ENCODE measurements at places on chromosomes 13 and 19. TPM values are rescaled to one million over a fixed set of nuclear protein-coding genes. Genes with fewer than 3 reads are reported as not detected.
A peak's percentile ranks its signal among the peaks of the same experiment; 100 is the strongest.

Gene RASIP1
- total RNA-seq: 25.8 TPM

Gene LRRC8E
- total RNA-seq: 2.5 TPM

- no peaks in the 10 kb centered on the region for H3K27me3 ChIP-seq
- H3K27ac ChIP-seq: peak overlapping the region; percentile 96
- H3K4me1 ChIP-seq: peaks cover 19% of the 10 kb centered on the region
- H3K4me3 ChIP-seq: peak overlapping the region; percentile 75
- DNase-seq: peak; percentile 55
Observed at GRCh38 chr19:34733266-34733745, 737 bp upstream of the ZNF181 start.

DNA sequence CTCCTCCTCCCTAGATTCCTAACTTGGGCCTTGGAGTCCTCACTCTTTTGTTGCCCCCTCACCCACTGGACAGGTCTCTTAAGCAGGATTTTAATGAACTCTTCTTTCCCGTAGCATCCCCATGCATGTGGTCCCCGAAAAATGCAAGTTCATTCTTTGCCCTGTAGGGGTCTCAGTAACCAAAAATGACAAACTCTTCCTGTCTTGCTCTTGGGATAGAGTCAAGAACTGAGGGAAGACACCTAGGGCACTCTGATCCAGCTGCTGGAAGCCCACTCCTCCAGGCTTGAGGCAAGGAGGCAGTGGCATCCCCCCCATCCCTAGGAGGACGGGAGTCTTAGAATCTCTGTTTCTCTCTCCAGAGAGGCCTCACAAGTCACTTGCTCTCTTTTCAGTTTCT is 987.0 kb downstream of the DIAPH3 start:
- no peaks in the 10 kb centered on the region for H3K4me1 ChIP-seq
- no peaks in the 10 kb centered on the region for H3K27me3 ChIP-seq
- H3K27ac ChIP-seq: no peak overlapping the region
- H3K4me3 ChIP-seq: no peak overlapping the region

GRCh38 chr13:44790289-44790688 is 199.0 kb downstream of the NUFIP1 start:
- no peak overlapping the region for H3K27ac ChIP-seq
- peaks cover 8% of the 10 kb centered on the region for H3K4me1 ChIP-seq
- DNase-seq: no peak
- H3K27me3 ChIP-seq: no peaks in the 10 kb centered on the region

DNA sequence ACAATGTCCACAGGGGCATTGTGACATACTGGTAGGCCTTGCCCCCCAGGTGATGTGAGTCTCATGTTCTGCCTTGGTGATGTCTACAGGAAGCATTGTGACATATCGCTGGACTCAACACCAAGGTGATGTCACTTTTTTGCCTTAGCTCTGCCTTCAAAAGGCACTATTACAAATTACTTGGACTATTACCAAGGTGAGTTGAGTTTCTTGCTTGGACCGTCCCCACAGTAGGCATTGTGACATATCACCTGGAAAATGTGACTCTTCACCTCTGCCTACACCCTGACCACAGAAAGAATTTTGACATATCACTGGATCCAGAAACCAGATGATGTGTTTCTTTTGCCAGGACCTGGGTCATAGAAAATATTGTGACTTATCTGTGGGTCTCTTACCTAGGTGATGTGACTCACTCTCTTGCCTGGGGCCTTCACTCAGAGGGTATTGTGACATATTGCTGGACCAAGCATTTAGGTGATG is 60.6 kb upstream of the ZNF724 start:
- H3K36me3 ChIP-seq: no peaks in the 10 kb centered on the region
- no peak overlapping the region for H3K27ac ChIP-seq
- DNase-seq: no peak
- H3K4me3 ChIP-seq: no peak overlapping the region
- H3K27me3 ChIP-seq: no peaks in the 10 kb centered on the region
